ENCODE measurements at places on chromosomes 3 and 15.
A peak's percentile ranks its signal among the peaks of the same experiment; 100 is the strongest.

DNA sequence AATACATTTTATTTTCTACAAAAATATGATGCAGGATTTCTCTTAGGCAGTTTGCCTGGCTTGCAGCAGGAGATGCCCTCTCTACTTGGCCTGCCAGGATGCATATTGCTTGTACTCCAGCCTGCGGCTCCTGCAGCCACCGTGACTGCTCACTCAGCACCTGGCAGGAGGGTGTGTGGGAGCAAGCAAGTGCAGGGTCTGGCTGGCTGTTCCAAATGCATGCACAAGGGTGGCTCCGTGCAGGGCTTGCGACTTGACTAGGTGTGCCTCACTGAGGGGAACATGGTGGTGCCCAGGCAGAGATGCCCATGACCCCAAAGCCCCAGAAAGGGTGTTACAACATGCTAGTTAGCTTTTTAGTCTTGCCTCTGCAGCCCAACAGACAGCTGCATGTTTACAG, 1240.2 kb upstream of the ALCAM start:
- no peak for DNase-seq

DNA sequence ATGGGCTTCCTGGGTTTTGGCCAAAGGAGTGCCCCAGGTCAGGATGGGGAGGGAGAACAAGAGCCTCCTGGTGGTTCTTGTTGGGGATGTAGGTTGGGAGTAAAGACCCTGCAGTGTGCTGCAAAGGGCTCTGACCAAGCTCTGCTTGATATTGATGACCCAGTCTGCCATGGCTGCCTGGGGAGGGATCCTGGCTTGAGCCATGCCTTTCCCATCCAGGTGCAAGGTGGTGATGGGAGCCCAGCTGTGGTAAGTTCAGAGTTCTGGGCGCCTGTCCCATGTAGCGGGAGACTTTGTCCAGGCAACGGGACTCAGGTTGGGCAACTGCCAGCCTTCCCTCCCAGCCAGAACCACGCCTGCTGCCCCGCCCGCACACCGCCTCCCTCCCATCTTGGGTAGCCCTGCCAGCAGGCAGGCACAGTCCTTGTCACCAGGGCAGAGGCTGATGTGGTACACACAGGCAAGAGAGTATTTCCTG, 2.6 kb downstream of the GNAI2 start:
- no peak for DNase-seq

DNA sequence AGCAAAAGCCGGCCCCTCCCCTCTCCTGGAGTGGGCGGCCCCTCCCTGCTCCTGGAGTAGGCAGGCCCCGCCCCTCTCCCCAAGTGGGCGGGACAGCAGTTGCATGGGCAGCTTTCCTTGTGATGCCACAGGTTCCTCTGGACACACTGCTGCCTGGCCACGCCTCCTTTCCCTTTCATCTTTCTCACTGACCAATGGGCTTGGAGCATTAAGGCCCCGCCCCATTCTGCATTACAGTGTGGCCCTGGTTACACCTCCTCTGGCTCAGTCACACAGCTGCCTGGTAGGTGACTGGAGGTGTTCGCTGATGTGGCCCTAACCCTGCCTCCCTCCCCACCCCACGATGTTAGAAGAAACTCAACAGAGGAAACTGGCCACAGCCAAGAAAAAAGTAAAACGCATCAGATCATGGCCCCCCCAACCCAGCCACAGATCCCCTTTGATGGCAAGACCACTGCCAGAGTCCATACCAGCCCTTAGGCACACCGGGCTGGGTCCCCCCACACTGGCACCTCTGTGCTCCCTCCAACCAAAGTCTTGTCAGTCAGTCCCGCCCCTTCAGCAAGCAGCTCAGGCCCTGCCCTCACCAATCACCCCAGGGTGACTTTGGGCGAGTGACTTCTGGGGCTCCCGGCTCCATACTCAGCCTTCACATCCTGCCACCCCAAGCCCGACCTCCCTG, 84.3 kb downstream of the ADAMTS7 start:
- no peak for DNase-seq

DNA sequence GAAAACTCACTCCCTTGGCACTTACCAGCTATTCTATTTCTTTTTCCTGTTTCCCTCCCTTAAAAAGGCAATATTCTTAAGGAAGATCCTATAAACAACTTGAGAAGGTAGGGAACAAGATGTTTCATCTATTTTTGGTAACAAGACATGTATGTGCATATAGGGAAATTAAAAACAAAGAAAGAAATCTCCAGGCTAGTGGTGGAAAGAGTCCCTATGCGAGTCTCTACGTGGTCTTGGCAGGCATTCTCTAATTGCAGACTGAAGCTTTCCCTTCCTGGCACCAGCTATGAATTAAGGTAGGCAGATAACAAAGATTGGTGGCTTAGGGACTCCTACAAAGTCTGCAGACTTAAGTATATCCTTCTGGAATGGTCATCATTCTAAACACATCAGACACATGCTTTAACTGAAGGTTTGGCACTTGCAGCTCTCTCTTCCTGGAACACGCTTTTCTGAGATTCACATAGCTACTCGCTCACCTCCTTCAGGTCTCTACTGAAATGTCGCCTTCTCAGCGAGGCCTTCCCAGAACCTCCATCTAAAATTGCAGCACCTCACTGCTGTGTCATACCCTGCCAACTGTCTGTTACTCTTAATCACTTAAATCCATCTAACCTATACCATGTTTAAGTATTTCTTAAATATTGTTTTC, 336.0 kb downstream of the VGLL3 start:
- DNase-seq, result no peak

DNA sequence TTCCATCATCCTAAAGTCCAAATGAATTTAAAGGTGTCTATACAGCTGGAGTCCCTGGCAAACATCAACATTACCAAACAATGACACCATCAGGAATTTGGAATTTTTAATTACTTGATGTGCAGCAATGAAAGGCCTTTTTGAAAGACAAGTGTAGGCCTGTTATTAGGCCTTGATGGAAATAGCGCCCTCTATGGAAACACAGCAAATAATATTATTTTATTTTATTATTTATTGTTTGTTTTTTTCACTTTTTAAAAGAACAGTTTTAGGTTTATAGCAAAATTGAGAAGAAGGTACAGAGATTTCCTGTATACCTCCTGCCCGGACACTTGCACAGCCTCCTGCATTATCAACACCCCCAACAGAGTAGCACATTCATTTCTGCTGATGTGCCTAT, 18.1 kb upstream of the OR5AC2 start:
- no peak for DNase-seq

DNA sequence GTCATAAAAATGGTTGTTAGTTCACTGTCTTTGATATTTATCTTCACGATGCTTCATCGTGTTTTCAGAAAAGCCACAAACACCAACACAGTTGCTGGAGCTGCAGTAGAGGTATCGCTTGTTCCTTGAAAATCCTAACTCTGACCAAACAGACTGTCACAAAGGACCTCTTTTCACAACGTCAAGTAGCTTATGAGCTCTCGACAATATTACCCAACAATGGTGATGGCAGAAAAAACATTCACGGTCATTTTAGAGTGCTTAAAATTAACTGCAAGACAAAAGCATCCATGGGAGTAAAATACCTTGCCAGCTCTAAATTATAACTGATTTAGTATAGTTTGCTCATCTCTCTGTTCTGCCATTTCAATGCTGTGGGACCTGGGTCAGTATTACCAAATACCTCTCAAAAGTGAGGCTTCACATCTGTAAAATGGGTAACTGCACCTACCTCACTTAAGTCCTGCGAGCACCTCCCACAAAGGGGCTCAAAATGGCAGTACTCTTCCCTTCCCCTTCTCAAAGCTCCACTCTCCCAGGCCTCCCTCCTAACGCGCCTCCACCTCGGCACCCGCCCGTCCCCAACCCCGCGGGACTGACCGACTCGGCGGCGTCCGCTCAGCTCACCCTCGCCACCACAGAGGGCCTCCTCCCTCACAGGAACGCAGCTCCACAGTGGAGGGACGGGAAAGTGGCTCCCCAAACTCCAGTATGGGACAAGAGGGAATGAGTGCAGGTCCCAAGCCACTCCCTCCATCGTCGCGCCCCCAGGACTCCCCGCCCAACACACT, 546 bp downstream of the TRIM59 start:
- peak; percentile 7 for DNase-seq

GRCh38 chr3:50583897-50584296, 14.6 kb downstream of the HEMK1 start:
- no peak for DNase-seq

GRCh38 chr3:62329971-62330370, 43.4 kb downstream of the FEZF2 start:
- DNase-seq, result no peak

GRCh38 chr3:58062472-58062871, 54.2 kb downstream of the FLNB start:
- no peak for DNase-seq

GRCh38 chr15:99486371-99487336, 79.1 kb upstream of the MEF2A start:
- DNase-seq, result no peak

DNA sequence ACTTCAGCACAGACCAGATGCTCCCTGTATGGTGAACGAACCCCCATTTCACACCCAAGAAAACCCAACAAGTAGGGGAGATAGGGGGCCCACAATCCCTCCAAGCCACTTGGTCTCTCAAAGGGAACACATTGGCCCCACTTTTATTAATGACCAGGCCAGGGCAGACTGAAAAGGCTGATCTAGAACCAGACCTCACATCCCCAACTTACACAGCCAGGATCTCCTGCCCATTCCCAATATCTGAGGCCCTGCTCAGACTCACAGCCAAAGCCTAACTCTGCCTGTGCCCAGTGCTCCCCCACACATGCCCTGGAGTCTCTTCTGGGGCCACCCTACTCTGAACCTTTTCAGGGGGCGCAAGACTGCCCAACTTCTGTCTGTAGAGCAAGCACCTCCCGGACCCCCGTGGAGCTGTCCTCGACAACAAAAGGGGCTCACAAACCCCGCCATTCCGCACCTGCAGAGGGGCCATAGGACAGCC, 1.8 kb downstream of the PLXNB1 start:
- no peak for DNase-seq

GRCh38 chr3:170726976-170727661, 141.2 kb upstream of the SLC7A14 start:
- no peak for DNase-seq

GRCh38 chr15:71999807-72000206, 118.1 kb downstream of the MYO9A start:
- DNase-seq, result no peak

- no peak for DNase-seq
These were observed 54.9 kb upstream of the TBC1D21 start for GRCh38 chr15:73818308-73818985.

- DNase-seq, result no peak
These were observed 95.0 kb downstream of the FNDC3B start for GRCh38 chr3:172134352-172134751.

GRCh38 chr3:29384640-29385039, 103.8 kb downstream of the RBMS3 start:
- DNase-seq, result no peak

GRCh38 chr15:76753771-76754170, 151.4 kb downstream of the SCAPER start:
- DNase-seq, result no peak

GRCh38 chr15:99764522-99764921, 31.3 kb upstream of the LYSMD4 start:
- DNase-seq, result no peak

GRCh38 chr3:46406443-46406787, 451 bp downstream of the CCR5AS start:
- no peak for DNase-seq

DNA sequence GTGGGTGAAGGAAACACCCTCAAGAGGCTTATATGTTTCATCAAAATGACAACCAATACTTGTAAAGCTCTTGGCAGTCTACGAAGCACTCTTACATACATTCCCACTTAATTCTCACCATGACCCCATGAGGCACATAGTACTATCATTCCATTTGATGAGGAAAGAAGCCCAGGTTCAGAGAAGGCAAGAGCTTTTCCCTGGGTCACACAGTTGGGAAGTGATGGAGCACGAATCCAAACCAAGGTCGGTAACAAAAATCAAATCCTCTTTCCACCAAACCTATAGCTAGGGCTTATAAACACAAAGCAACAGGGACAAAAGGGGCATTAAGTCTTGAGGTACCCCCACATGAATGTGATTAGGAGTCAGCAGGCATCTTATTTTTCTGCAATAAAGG, 187.1 kb downstream of the UACA start:
- DNase-seq, result no peak

DNA sequence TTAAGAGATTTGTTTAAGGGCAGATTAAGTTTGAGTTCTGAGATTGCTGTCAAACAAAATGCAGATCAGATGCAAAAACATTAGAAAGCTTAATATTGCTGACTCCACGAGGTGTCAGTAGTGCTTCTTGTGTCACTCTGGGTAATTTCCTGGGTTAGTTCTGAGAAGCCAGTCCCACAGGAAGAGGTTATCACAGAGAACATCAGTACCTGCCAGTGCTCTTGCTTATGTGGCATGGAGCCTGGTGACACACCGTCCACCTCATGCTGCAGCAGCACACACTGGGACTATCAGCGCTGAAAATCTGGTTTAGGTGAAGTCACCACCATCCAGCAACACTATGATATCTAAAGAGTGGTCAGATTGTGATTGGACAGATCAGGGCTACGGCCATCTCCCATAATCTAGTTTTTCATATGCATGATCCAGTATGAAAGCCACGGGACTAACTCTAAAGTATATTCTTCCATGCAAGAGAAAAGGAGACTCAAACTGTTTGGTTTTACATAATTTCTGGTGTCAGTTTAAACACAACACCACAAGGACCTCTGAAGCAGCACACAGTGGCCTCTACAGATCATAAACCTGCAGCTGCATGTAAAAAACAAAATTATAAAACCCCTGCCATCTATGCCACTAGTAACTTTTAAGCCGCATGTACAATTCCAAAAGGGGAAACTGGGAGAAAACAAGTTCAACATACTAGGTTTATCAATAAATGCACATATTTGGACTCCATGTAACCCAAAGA, 36.1 kb upstream of the MYO5C start:
- DNase-seq, result peak; percentile 8

Data from stimulated activated CD4-positive, alpha-beta T cell treated with anti-CD3 and anti-CD28 coated beads, Interleukin-1b, Interleukin-23, amount 100 ng/mL, for 1 hour (primary cell).